AG04449 (cell line): ENCODE measurements at places on chromosomes 13 and 19.

DNA sequence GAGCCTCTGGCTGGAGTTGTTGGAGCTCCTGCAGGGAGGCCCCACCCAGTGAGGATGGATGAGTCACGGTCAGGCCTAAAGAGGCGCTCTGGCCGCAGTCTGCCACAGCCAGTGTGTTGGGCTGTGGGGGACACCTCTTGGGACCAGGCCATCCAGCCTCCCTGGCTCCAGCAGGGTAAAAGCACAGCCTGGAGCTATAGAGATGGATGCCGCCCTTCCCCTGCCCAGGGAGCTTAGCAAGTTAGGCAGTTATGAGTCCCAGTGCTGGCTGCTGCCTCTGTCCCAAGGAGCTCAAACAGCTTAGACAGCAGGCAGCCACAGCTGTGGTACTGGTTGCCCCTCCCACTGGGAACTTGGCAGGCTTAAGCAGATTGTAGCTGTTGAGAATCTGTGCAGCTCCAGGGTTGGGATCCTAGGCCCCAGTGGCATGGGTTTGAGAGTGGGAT is 100.9 kb downstream of the NDFIP2 start:
- no peak for DNase-seq

DNA sequence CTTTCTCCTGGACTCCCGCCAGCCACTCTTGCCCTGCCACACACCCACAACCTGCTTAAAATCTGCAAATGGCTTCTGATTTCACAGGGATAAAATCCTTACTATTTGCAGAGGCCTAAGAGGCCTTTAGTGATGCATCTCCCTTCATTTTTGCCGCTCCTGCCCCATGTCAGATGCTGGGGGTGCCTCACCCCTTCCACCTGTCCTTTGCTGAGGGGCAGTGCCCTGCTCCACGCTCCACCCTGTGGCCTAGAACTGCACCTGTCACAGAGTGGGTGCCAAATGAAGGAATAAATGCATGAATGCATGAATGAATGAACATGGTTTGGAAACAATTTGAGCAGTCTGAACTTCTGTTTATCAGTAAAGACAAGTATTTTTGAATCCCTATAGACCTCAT is 34.1 kb upstream of the UQCRFS1 start:
- DNase-seq: no peak

DNA sequence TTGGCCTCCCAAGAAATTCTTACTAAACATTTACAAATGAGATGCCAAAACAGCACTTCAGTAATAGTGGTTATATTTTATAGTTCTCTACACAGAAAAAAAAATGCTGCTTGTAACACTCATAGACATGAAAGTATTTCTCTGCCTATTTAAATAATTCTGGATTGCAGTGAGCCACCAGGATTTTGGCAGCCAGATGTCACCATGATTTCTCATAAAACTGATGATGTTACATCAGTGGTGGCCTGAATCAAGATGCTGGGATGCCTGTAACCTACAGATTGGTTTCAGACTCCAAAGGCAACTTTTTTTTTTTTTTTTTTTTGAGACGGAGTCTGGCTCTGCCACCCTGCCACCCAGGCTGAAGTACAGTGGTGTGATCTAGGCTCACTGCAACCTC is 2.7 kb upstream of the CAPS start:
- no peak for DNase-seq

DNA sequence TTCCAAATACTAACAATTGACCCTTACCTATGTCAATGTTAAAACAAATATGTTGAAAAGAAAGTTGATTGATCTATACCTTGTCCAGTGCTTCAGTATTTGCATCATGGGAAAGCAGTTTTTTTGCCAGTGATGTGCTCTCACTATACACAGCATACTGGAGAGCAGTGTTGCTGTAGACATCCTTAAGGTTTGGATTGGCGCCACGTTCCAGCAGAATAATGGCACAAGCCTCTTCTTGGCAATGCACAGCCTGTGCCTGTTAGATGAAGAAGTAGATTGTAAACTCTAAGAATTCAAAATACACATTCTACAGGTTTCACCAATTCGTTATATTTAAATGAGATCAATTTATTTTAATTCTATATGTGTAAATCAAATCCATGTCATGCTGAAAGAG is 43.9 kb upstream of the C1QTNF9B start:
- DNase-seq: no peak

DNA sequence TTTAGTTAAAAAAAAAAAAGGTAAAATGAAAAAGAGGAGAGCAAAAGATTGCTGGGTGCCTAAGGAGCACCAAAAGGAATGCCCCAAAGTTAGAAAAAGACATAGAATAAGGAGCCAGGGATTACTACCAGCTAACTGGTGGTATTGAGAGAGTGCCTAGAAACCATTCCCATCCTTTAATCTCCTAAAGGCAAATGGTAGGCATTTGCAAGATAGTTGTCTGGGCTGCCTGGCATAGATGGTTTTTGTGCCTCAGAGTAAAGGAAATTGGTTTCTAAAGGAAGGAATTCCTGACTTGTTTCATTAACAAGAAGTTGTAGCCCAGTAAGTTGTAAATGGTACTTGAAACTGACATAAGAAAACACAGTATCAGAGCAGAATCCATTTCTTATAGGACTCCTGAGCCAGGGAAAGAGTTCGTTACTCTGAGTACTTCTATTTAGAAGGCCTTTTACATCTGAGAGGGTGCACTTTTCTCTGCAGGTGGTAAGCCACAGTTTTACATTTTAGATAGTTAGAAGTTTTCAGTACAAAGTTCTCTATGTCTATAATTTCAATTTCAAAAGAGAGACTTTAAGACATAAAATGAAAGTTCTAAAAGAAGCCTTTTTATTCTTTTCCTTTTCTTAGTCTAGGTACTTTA is 92.6 kb downstream of the OLFM4 start:
- no peak for DNase-seq

DNA sequence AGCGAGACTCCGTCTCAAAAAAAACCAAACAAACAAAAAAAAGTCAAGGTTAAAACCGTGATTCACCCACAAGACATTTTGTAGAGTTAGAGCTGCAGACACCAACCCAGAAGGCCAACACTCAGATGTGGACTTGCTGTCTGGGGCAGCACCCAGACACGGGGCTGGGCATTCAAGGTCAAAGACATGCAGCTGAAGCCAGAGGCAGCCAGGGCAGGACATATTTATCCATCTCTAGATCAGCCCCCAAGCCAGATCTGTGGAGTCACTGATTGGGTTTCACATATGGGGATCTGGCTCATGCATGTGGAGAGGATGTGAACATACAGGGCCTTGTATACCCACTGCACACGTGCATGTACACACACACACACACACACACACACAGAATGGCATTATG is 3.6 kb downstream of the KLK15 start:
- DNase-seq: no peak

DNA sequence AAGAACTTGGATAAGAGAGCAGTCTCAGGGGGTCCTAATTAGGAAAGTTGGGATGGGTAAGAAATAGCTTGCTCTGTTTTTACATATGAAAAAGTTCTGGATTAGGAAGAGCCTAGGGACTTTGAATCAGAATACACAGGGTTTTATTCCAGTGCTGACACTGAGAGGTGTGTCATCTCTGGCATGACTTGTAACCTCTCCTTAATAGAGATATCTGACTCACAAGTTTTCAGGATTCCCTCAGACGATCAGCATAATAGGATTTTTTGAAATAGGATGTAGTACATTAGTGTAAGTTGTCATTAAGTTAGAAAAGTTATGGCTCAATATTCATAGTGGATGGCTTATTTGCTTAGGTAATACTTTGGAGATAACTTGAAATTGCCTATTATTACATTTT is 555.2 kb upstream of the MIR17HG start:
- DNase-seq: no peak

DNA sequence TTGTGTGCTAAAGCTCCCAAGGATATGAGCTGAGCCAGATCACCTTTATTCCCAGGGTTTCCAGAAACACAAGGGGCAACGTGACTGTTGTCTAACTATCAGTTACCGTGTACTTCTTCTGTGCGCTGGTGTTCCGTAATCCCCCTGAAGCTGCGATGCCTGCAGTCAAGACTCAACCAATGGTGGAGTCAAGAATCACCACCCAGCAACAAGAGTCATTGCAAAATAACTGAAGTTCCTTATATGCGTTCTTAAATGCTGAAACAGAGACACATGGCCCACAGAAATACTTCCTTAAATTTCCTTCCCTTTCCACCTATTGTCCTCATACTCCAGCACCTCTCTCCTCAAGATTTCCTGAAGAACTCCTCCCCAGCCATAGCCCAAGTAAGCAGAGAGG is 200.2 kb downstream of the KATNAL1 start:
- no peak for DNase-seq

DNA sequence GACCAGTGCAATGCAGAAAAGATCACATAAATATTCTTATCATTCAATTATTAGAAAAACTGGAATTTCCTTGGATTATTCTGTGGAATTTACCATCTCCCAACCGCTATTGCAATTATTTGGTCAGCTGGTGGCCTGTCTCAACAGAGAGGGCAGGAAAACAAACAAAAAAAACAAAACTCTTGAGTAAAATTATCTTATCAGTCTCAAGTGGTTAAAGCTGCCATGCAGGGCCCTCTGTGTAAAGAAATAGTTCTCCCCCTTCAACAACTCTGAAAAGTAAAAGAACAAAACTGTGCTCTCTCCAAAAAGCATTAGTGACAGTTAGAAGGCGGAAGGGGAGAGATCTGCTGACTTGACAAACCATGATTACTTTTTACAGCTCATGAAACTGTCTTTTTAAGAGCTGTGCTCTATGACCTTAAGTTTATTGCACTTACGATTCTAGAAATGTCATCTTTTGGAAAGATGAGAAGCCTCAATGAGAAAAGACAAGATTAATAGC is 152.3 kb downstream of the DLEU7 start:
- DNase-seq: no peak

- DNase-seq: peak; percentile 65
Observed at GRCh38 chr19:31139871-31140505, 209.2 kb downstream of the TSHZ3 start.

GRCh38 chr13:26411206-26411605 is 146.3 kb upstream of the WASF3 start:
- no peak for DNase-seq

DNA sequence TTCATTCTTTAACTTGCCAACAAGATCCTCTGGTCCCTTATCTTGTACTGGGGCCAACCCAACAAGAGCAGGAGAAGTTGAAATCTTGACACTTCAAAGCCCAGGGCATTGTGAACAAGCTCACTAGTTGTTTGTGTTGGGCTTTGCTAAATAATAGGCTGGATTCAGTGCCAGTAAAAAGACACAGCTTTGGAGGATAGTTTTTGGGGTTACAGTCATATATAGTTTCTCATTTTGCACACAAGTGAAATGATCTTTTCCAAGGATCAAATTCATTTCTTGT is 30.3 kb upstream of the LRCH1 start:
- DNase-seq: no peak

DNA sequence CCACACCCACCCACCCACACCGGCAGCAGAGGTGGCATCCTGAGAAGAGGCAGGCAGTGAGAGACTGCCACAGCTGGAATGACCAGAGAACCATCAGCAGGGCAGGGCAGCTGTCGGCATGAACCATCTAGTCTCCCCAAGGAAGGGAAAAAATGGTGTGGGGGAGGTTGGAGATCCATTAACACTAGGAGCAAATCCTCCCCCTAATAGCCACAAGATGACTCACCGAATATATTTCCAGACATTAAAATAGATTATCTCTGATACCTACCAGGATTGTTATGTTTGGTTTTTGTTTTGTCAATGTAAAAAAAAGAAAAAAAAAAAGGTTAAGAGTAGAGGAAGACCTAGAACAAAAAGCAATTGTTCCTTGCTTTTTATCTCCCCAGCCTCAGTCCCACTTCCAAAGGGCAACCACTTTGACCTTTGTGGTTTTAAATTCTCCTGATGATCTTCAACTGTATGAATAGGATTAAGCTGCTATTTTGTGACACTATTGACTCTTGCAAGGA is 34.2 kb downstream of the THSD1 start:
- no peak for DNase-seq

GRCh38 chr13:73168226-73168952 is 109.6 kb downstream of the KLF5 start:
- DNase-seq: no peak

- DNase-seq: no peak
Observed at GRCh38 chr13:22765547-22765946, 415.2 kb upstream of the SGCG start.
